T-helper 17 cell (primary cell): ENCODE measurements at places on chromosomes 7 and 10.

DNA sequence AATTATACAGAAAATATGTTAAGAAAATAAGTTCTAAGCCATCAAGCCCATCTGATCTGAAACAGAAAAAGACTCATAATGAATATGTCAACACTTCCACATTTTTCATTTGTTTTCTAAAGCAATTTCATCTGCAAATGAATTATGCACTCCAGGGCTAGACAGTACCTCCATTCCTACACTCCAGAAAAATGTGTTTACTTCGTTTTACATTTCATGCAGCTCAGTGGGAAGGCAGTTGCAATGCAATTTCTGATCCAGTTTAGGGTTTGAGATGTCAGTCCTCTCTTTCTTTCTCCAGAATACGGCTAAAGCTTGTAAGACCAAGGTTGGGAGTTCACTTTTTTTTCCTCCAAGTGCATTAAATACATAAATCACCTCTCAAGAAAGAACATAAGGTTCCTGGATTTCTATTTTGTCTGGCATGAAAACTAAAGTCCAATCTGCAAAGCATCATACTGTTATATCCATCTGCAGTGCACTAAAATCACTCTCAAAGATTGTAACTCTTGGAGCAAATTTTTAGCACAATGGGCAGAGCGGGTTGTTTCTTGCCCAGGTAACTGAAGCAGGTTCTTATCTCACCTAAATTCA lies 348.8 kb upstream of the C7orf33 start:
- no peak overlapping the region for H3K4me3 ChIP-seq
- no peaks in the 10 kb centered on the region for H3K4me1 ChIP-seq
- no peak for DNase-seq
- H3K27me3 ChIP-seq, result peaks cover 52% of the 10 kb centered on the region
- H3K36me3 ChIP-seq, result peaks cover 2% of the 10 kb centered on the region

- H3K4me1 ChIP-seq, result no peaks in the 10 kb centered on the region
- H3K36me3 ChIP-seq, result no peaks in the 10 kb centered on the region
- H3K27ac ChIP-seq, result no peak overlapping the region
- no peaks in the 10 kb centered on the region for H3K27me3 ChIP-seq
- H3K4me3 ChIP-seq, result no peak overlapping the region
- no peak for DNase-seq
Measured at GRCh38 chr10:111545861-111546605, 469.2 kb downstream of the ADRA2A start.

DNA sequence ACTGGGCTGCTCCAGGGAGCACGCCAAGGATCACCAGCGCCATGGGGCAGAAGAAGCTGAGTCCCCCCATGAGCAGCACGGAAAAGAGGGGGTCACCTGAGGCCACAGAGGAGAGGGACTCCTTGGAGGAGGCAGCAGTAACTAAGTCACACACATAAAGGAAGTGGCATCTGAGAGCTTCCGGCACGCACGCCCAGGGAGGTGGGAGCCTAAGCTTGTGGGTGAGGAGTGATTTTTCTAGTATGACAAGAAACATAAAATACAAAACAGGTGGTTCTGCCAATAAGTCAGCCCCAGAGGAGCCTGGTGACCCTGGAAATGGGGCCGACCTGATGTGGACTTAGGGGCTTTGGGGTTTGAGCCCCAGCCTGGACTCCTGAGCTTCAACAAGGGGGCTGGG lies 60.8 kb downstream of the CARD11 start:
- no peak for DNase-seq
- peaks cover 58% of the 10 kb centered on the region for H3K4me1 ChIP-seq
- H3K27me3 ChIP-seq, result no peaks in the 10 kb centered on the region
- no peaks in the 10 kb centered on the region for H3K36me3 ChIP-seq

DNA sequence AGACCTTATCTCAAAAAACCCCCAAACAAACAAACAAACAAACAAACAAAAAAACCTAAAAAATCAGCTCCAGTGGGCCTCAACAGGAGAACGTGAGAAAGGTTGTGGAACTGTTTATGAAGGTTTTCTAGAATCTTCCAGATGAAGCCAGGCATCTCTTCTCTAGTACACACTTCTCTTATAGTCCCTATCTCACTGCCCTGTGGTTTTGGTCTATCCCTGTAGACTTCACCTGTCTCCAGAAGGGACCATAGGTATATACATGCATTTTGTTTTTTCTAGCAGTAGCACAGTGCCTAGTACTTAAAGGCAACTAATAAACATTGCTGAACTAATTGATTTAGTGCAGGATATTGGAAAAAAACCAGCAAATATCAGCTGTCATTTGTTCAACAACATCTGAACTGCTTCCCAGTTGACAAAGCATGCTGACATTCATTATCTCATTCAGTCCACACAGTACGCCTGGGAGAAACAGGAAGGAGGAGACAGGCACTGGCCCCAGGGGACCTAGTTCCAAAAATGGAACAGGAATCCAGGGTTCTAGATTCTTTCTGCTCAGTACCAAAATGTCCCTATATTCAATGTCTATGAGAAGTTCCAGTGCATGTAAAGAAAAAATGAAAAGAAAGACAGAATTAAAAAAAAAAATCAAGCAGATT lies 59.8 kb downstream of the C10orf67 start:
- H3K27ac ChIP-seq, result no peak overlapping the region
- peaks cover 37% of the 10 kb centered on the region for H3K27me3 ChIP-seq
- no peak overlapping the region for H3K4me3 ChIP-seq
- no peaks in the 10 kb centered on the region for H3K4me1 ChIP-seq

DNA sequence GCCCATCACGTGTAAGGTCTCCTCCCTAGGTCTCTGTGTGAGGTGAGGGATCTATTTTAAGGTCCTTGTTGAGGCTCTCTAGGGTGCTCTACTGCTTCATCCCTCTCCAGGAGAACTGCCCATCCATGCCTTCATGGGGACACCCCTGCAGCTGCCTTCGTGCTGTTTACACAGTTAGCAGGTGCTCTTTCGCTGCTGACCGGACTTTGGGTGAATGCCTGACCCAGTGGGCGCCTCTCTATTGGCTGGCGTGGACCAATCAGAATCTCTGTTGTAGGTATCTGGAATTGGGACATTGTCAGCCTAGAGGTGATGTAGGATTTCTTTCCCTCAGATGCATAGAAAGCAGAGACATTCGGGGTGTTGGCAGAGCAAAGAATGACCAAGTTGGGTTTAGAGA lies 38.7 kb upstream of the HMX3 start:
- no peak overlapping the region for H3K27ac ChIP-seq
- no peaks in the 10 kb centered on the region for H3K4me1 ChIP-seq
- H3K4me3 ChIP-seq, result no peak overlapping the region
- H3K36me3 ChIP-seq, result no peaks in the 10 kb centered on the region
- H3K27me3 ChIP-seq, result peaks cover 47% of the 10 kb centered on the region
- no peak for DNase-seq

GRCh38 chr7:57399972-57400371 lies 50.0 kb upstream of the ZNF716 start:
- H3K27ac ChIP-seq, result no peak overlapping the region
- H3K27me3 ChIP-seq, result no peaks in the 10 kb centered on the region
- DNase-seq, result no peak

DNA sequence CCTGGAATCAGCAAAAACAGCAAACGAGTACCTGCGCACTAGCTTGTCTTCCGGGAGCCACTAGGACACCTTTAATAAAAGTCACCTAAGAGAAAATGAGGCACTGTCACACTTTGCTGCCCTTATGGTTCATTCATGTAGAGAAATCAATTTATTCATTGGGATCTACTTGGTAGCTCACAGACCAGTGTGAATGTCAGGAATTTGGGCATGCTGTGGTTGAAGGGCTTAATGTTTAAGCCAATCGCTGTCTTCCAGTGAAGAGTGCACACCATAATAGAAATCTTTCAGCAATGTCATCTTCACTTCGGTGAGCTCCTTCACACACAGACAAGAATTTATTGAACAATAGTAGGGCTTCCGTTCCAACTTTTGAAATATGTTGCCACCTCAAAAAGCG lies 65.1 kb downstream of the MARCHF5 start:
- no peaks in the 10 kb centered on the region for H3K4me1 ChIP-seq
- no peaks in the 10 kb centered on the region for H3K36me3 ChIP-seq
- no peak for DNase-seq
- H3K27me3 ChIP-seq, result no peaks in the 10 kb centered on the region
- H3K4me3 ChIP-seq, result no peak overlapping the region
- H3K27ac ChIP-seq, result peak overlapping the region; percentile 6

GRCh38 chr7:27684491-27684890 lies 21.8 kb upstream of the HIBADH start:
- no peaks in the 10 kb centered on the region for H3K4me1 ChIP-seq
- H3K36me3 ChIP-seq, result no peaks in the 10 kb centered on the region
- no peak for DNase-seq

GRCh38 chr10:12321641-12322040 lies 27.7 kb upstream of the CAMK1D start:
- no peaks in the 10 kb centered on the region for H3K36me3 ChIP-seq
- H3K4me3 ChIP-seq, result no peak overlapping the region
- no peak for DNase-seq

DNA sequence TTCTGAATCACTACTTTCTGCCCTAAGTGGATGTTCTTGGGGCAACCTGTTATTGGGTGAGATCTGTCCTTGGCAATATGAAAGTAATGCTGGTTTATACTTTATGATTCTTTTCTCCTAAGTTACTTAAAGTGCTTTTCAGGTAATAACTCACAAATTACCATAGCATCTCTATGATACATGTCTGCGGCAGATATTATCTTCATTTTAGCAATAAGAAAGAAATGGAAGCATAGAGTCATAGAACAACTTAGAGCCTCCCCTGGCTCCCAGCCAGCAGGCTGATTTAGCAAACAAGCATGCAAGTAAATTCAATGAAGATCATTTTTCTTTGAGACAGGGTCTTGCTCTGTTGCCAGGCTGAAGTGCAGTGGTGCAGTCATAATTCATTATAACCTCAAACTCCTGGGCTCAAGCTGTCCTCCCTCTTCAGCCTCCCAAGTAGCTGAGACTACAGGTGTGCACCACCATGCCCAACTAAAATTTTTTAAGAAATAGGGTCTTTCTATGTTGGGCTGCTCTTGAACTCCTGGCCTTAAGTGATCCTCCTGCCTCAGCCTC lies 38.1 kb upstream of the GRM8 start:
- H3K4me3 ChIP-seq, result no peak overlapping the region
- H3K27me3 ChIP-seq, result peaks cover 55% of the 10 kb centered on the region
- H3K36me3 ChIP-seq, result no peaks in the 10 kb centered on the region
- no peak overlapping the region for H3K27ac ChIP-seq
- H3K4me1 ChIP-seq, result no peaks in the 10 kb centered on the region

- no peak overlapping the region for H3K27ac ChIP-seq
- H3K4me1 ChIP-seq, result no peaks in the 10 kb centered on the region
- no peak overlapping the region for H3K4me3 ChIP-seq
- DNase-seq, result no peak
- no peaks in the 10 kb centered on the region for H3K36me3 ChIP-seq
- H3K27me3 ChIP-seq, result peaks cover 11% of the 10 kb centered on the region
Measured at GRCh38 chr10:132809232-132810140, 23.5 kb upstream of the NKX6-2 start.

DNA sequence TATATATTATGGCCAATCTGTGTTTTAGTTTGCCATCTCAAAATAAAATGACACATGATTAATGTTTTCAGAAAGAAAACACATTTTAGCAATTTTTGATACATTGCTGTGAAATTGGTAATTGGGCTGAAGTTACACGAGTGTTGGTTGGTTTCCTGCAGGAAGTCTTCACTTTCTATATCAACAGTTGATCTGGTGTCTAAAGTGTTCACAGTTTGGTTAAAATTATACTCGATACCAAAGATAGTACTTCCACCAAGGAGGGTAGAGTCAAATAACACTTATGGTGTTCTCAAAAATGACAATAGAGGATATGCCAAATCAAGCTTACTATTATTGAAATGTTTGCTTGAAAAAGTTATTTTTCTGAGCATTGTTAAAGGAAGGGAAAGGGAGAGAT lies 120.3 kb upstream of the GLCCI1 start:
- H3K27me3 ChIP-seq, result no peaks in the 10 kb centered on the region
- no peaks in the 10 kb centered on the region for H3K36me3 ChIP-seq
- DNase-seq, result no peak
- peaks cover 11% of the 10 kb centered on the region for H3K4me1 ChIP-seq

- no peak overlapping the region for H3K27ac ChIP-seq
- H3K36me3 ChIP-seq, result no peaks in the 10 kb centered on the region
- no peak for DNase-seq
- peaks cover 47% of the 10 kb centered on the region for H3K27me3 ChIP-seq
Measured at GRCh38 chr10:118106426-118106825, 59.7 kb upstream of the RAB11FIP2 start.

DNA sequence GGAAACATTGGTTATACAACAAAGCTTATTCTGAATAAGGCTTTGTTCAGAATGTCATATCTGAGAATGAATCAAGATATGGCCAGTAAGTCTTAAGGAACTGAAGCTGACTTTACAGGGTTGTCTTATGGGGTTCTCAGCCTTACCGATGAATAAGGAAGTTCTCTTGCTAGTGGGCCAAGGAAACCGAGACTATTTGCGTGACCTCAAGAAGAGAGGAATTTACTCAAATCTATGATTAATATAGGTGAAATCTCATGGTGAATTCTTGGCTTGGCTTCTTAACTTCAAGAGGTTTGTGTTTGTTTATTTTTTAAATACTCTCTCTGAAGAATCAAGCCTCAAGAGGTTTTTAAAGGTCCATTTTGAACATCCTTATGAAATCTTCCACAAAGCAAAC lies 4.7 kb upstream of the MRLN start:
- H3K4me3 ChIP-seq, result no peak overlapping the region
- peaks cover 2% of the 10 kb centered on the region for H3K4me1 ChIP-seq
- H3K27me3 ChIP-seq, result peaks cover 6% of the 10 kb centered on the region
- no peaks in the 10 kb centered on the region for H3K36me3 ChIP-seq
- DNase-seq, result no peak
- H3K27ac ChIP-seq, result no peak overlapping the region

DNA sequence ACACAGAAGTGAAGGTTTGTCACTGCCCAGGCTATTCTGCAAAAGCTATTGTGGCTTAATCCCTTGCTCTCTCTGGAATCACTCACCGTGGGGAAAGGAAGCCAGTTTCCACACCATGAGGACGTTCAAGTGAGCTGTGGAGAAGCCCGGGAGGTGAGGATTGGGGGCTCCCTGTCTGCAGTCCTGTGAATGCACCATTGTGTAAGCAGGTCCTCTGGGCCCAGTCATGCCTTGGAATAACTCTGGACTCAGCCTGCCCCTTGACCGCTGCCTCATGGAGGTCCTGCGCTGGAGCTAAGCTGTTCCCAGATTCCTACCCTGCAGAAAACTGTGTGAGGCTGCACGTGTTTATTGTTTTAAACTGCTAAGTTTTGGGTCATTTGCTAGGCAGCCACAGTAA lies 33.5 kb downstream of the LYZL2 start:
- no peak overlapping the region for H3K27ac ChIP-seq
- H3K36me3 ChIP-seq, result peaks cover 7% of the 10 kb centered on the region
- no peak for DNase-seq
- no peak overlapping the region for H3K4me3 ChIP-seq
